RWPE1 (cell line): ENCODE measurements at places on chromosomes 11 and 22.

GRCh38 chr11:69245041-69245440 is 48.9 kb upstream of the MYEOV start:
- DNase-seq: no peak

DNA sequence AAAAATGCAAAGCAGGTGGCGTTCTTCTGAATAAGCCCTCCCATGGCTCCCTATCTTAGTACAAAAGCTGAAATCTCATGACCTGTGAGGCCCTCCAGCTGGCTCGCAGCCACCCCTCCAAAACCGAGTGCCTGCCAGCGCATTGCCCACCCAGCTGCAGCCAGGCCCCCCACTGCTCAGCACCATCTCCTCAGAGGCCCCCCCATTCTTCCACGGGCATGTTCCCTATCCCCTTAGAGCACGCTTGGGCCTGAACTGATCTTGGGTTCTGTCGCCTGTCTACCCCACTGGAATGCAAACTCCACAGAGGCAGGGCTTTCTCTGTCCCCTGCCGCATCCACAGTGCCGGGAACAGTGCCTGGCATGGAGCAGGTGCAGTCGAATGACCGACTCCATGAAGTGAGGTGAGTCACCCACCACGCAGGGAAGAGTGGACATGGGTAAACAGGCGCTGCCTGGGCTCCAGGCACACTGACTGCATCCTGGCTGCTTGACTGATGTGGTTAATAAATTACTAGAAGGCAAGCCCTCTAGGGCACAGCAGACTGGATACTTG is 11.3 kb upstream of the EFCAB6 start:
- DNase-seq: no peak

- DNase-seq: no peak
Observed at GRCh38 chr11:119797123-119797611, 68.2 kb upstream of the NECTIN1 start.

DNA sequence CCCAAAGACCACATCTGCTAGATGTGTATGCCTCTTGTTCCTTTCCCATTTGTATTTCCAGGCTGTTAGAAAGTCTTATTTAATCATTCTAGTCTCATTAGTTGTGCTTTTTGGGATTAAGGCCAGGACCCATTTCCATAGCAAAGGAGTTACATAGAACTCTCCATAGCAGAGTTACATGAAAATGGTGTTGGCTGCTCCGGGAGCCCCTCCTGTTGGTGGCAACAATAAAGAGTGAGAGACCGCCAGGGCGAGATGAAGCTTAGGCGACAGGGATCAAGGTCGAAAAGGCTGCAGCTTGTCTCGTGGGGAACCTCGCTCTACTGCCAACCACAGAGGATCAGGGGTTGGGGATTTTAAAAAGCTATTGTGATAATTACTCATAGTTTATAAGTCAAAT is 58.3 kb downstream of the GRIK4 start:
- DNase-seq: no peak

DNA sequence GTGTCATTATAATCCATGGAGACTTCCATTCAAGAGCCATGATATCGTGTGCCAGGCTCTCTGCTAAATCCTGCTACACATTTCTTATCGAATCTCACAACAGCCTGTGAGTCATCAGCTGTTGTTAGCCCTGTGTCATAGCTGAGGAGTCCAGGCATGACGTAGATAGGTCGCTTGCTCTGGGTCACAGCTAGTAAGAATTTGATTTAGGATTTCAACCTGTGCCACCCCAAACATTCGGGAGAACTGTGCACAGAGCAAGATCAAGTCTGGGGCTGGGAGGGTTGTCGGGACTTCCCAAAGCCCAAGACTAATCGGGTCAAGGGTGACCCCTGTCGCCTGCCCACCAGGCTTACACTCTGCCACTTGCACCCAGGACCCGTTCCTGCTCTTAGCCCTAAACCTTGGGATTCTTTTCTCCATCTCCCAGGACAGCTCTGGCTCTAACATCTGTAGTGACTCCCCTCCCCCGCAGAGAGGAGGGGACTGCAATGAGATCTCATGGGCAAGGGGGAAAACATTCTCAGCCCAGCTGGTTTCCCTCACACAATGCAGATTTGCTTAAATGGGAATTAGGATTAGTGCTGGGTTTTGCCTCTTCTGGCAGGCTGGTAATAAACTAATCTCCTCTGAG is 34.3 kb downstream of the TSPAN18 start:
- peak; percentile 70 for DNase-seq
